ENCODE measurements at places on chromosomes 13 and 19.
A peak's percentile ranks its signal among the peaks of the same experiment; 100 is the strongest.

- no peak for DNase-seq
These were observed 276.6 kb downstream of the KCTD12 start for GRCh38 chr13:76609643-76610042.

DNA sequence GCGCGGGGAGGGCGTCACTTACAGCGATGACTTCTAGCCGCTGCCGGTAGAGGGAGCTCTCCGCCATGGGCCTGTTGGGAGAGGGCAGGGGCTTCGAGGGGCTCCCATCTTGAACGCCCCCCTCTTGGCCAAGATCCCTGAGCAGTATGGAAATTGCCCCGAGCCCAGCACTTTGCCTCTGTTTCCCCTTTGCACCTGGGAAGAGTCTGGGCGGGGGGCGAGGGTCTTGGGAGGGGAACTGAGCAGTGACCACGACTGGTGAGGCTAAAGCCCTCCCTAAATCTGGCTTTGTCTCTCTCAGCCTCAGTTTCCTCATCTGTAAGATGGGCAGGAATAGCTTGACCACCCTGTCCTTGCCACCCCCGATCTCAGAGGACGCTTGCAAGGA is 2.8 kb downstream of the PALM3 start:
- DNase-seq: no peak

- DNase-seq: no peak
These were observed 312.4 kb downstream of the SHISA2 start for GRCh38 chr13:25739376-25739775.

DNA sequence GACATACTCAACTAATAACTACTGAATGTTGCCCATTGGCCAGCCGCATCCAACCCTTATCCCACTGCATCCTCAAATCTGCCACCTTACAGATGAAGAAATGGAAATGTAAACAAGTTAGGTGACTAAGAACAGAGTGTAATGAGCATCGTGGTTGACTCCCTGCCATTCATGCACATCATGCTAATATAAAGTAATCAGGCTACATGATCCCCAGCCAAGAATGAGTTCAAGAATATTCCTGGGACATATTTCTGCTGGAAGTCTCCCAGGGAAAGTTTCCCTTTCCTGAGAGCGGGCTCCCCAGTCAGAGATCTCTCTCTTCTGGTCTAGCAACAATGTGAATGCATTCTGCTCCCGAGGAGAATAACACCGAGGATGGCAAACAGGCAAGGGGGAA is 55.9 kb upstream of the SERP2 start:
- no peak for DNase-seq

- no peak for DNase-seq
These were observed 10.7 kb upstream of the TMEM255B start for GRCh38 chr13:113748101-113748861.

GRCh38 chr13:58617880-58618665 is 986.5 kb downstream of the PCDH17 start:
- DNase-seq: no peak

GRCh38 chr19:1746401-1747284 is 6.7 kb upstream of the ONECUT3 start:
- DNase-seq: no peak

- DNase-seq: peak; percentile 48
These were observed 38.6 kb downstream of the LIG4 start for GRCh38 chr13:108176685-108177274.

DNA sequence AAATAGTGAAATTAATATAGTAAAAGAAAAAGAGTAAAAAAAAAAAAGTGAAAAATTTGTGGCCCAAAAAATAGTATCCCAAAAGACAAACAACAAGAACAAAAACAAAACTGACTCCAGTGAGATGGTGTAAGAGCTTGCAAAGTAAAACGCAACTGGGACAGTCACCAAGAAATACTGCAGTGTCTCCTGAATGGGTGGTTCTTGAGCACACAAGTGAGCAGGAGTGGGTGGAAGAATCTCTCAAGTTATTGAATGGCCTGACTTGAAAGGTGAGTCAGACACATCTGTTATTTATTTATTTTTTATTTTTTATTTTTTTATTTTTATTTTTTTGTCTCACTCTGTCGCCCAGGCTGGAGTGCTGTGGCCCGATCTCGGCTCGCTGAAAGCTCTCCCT is 1.9 kb downstream of the ZNF493 start:
- DNase-seq: no peak

DNA sequence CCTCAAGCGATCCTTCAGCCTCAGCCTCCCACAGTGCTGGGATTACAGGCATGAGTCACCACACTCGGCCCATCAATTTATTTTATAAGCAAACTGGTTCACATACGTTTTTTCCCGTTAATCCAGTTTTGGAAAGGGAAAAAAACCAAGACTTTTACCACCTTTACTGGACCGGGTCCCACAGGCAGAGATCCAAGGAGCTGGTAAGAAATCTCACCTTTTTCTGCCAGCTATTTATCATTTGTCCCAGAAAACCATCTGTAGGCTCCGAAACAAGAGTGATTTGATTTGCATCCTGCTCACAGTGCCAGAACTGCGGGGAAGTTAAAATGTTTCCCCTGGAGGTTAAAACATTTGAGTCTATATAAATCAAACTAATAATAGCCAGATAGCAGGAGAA is 6.3 kb upstream of the FUT2 start:
- no peak for DNase-seq

GRCh38 chr13:72295153-72295552 is 428.1 kb upstream of the DACH1 start:
- DNase-seq: no peak

DNA sequence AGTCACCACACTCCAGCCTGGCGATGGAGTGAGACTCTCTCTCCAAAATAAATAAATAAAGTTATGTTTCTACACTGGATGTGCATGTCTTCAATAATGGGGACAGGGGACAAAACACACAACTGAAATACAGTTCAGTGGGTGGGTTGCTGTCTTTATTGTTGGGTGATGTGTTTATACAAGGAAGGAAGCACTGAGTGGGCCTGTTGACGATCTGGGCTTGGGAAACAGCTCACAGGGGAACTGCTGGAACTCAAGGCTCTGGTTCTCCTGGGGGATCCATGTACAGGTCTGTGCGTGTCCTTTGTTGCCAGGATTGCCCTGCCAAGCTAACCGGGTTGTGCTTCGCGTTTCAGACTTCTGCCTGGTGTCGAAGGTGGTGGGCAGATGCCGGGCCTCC is 18.9 kb downstream of the SPINT2 start:
- no peak for DNase-seq

DNA sequence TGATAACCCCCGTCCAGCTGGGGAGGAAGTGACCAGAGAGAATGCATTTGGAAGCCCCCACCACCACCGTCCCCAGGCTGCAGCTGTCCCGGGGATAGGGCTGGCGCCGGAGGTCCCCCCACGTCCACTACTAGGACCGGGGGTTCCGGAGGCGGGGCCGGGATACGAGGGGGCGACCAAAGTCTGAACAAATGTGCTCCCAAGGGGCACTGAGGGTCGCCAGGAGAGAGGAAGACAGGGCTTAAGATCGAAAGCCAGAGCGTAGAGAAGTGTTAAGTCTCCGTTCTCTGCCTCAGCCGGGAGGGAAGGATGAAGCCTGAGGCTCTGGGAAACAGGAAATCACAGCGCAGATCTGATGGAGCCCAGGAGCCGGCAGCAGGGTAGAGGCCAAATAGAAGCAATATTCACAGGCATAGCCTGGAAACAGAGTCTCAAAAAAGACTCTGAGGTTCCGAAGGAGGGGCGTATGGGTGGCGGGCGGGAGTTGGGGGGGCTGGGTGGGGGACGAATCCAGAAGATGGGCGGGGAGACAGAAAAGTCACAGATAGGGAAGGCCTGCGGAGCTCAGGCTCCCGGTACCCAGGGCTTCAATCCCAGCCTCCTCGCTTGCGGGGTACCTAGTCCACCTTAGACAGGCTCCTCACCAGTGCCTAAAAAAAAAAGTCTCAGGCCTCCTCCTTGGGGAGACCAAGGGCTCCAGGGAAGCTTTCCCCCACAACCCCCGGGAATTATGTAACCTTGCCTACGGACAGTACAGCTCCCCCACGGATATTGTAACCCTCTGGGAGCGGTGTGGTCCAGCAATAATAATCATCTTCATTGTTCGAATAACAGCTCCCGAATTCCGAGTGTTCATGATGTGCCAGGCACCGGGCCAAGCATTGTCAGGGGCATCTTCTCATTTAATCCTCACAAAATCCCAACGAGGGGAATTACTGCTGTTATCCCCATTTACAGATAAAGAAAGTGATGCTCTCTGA is 1.1 kb upstream of the ERF start:
- DNase-seq: no peak

- no peak for DNase-seq
These were observed 319.3 kb downstream of the TDRD3 start for GRCh38 chr13:60716313-60716712.

DNA sequence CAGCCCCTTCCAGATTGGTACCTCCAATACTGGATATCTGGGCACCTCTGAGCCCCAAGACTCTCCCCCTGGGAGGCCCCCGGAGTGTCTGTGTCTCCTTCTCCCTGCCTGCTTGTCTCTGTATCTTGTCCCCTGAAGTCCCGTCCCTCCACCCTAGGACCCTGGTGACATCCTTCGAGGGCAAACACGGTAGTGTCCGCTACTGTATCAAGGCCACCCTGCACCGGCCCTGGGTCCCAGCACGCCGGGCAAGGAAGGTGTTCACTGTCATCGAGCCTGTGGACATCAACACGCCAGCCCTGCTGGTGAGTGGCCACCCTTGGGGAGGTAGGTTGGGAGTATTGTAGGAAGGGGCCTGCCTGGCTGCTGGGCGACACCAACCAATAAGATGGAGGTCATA is 844 bp downstream of the ARRDC2 start:
- no peak for DNase-seq

DNA sequence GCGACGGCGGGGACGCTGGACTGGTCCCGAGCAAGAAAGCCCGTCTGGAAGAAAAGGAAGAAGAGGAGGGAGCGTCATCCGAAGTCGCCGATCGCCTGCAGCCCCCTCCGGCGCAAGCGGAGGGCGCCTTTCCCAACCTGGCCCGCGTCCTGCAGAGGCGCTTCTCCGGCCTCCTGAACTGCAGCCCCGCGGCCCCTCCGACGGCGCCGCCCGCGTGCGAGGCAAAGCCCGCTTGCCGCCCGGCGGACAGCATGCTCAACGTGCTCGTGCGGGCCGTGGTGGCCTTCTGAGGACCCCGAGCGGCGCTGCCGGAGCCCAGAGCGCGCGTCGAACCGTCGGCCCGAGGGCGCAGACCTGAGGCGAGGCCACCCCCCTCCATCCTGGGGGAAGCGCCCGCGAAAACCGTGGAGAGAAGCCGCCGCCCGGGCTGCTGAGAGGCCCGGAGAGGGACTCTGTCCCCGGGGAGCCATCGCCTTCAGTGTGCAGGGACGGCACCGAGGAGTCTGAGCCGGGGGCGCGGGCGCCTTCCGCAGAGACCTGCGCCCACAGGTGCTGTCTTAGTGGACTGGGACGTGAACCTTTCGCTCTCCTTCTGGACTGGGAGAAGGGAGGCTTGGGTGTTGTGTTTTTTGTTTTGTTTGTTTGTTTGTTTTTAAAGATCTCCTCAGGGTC is 3.5 kb downstream of the IER2 start:
- no peak for DNase-seq

DNA sequence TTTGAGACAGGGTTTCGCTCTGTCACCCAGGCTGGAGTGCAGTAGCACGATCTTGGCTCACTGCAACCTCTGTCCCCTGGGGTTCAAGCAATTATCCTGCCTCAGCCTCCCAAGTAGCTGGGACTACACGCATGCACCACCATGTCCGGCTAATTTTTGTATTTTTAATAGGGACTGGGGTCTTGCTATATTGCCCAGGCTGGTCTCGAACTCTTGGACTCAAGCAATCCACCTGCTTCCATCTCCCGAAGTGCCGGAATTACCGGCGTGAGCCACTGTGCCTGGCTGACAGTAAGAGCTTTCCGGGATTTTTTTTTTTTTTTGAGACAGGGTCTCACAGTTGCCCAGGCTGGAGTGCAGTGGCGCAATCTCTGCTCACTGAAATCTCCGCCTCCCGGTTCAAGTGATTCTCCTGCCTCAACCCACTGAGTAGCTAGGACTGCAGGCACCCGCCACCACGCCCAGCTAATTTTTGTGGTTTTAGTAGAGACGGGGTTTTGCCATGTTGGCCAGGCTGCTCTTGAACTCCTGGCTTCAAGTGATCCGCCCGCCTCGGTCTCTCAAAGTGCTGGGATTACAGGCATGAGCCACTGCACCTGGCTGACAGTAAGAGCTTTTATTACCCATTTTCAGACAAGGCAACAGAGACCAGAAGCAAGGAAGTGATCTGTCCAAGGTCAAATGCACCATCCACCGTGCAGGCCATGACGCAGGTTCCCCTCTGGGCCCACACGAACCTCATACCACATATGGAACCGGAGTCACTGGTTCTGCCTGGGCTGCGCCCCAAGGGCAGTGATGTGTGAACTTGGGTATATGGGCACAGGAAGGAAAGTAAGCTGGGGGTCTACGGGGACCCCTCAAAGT is 21.0 kb downstream of the RFX1 start:
- no peak for DNase-seq

DNA sequence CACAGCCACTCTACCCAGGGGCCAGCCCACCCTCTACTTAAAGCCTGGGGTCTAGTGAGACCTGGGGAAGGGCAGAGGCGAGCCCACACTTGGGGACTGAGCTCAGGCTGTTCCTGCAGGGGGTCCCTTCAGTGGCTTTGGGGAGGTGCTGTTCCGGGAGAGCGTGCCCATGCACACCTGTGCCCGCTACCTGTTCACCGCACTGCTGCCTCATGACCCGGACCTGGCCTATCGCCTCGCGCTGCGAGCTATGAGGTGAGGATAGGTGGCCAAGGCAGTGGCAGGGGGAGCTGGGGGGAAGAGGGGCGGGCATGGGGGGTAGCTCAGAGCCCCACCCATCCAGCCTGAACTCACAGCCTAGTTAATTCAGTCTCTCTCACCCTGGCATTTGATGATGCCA is 24.0 kb downstream of the ZSWIM4 start:
- no peak for DNase-seq

DNA sequence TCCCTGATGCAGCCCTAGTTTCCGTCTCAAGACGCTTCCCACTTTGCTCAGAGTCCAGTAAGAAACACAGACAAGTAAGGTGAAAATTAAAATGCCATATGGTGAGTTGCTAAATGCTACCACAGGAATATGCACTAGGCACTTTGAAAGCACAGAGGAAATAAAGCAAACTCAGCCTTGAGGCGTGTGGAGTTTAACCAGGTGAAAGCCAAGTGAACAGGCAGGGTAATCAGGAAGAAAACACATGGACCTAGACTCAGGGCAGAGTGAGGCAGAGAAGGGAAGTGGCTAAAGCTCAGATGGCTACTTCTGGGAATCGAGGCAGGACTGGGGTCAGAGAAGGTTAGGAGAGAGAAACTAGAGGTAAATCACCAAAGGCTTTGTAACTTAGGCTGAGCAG is 5.4 kb upstream of the UBL3 start:
- no peak for DNase-seq
